Stimulated activated CD4-positive, alpha-beta T cell treated with anti-CD3 and anti-CD28 coated beads, Interleukin-1b, Interleukin-23, amount 100 ng/mL, for 1 hour (primary cell): ENCODE measurements at places on chromosomes 7 and 10.

DNA sequence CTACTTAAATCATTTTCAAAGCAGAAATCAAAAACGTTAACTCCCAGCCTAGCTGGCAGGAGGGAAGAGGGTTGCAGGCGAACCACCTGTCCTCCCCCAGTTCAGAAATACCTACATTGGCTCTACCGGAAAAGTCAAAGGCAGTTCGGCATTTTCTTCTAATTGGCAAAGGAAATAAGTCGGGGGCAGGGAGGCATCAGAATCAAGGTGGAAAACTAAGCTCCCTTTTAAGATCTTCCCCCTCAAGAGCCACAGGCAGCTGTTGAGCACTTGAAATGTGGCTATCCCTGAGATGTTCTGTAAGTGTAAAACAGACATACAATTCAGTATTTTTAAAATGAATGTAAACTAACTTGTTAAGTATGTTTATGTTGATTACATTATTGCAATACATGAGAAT is 957 bp upstream of the ELMO1 start:
- no peak for DNase-seq

GRCh38 chr7:139658908-139659675 is 118.7 kb downstream of the HIPK2 start:
- DNase-seq, result no peak

DNA sequence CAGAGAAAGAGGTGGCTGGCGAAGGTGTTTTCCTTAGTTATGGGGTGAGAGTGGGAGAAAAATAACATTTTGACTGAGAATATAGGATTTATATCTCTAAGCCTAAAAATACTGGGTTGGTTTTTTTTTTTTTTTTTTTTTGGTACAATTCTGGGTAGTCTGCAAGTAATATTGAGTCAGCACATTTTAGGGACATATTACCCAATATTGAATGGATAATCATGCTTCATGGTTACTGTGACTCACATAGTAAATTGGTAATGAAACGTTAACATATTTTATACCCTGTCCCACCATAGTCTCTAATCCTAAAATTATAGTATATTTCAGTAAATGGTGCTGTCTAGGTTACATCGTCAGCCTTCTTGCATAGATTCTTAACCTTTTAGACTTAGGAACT is 91.4 kb downstream of the TPST1 start:
- no peak for DNase-seq

- no peak for DNase-seq
These were observed 94.0 kb downstream of the PRKG1 start for GRCh38 chr10:51168086-51168815.

DNA sequence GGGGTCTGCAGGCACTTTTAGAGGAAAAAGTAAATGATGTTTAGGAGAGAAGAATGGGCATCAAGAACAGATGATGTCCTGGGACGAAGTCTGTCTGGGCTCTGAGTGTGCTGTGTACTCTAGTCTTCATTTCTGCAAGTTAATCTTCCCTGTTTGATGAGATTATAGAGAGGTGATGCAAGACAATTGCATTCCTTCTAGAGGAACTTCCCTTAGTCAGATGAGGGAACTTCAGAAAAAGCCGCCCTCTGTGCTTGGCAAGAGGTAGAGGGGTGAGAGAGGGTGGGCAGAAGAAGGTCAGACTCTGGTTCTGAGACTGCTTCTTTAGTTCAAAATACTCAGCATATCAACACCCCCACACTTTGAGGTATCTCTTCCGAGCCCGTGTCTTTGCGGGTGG is 797.9 kb downstream of the LRMDA start:
- DNase-seq, result no peak

DNA sequence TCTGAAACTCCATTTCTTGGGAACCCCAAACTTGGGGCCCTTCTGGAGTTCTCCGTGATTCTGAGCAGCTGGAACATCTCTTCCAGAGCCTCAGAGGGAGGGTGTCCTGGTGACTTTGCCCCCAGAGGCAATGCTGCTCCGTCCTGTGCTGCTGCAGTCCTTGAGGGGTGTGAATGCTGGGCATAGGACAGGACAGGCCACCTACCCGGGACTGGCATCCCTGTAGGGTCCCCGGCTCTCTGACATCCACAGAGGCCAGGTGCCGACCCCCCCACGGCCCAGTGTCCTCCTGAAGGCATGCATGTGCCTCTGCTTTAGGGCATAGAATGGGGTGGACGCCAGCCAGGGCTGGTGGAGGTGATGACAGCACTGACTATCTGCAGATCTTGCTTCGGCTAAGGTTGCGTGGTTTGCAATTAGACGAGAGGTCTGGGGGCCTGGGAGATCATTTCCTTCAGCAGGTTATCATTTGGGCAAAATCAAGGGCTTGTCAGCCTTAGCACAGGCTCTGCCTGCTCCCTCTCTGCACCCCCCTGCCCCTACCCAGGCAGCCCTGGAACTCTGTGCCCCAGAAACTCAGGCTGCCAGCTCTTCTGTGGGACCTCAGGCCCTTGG is 136.9 kb upstream of the GPR26 start:
- no peak for DNase-seq

DNA sequence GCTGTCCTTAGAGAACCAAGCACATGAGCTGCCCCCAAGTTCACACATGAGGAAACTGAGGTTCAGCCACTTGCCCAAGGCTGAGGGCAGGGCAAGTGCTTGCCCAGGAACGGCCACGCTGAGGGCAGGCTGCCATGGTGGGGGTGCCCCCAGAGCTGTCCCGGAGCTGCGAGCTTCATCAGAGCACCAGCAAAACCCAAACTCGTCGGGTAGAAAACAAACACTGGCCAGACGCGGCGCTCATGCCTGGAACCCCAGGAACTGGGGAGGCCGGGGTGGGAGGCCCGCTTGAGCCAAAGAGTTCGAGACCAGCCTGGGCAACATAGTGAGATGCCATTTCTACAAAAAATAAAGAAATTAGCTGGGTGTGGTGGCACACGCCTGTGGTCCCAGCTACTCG is 38.4 kb downstream of the UNCX start:
- no peak for DNase-seq

DNA sequence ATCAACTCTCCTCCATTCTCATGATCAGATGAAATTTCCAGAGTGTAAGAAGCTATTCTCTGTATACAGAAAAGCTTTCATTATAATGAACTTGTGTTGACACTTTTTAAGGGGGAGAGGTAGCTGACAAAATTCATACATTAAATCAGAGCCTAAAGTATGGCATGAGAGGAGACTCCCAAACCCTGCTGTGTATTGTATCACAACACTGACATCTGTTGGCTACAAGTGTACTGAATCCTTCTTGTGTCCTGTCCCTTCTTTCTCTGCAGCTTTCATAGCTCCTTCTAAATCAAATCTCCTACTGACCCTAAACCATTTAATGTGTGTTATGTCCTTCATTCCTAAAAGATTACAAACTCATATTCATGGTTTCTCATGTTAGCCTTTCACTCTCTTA is 70.9 kb downstream of the GCC1 start:
- no peak for DNase-seq

DNA sequence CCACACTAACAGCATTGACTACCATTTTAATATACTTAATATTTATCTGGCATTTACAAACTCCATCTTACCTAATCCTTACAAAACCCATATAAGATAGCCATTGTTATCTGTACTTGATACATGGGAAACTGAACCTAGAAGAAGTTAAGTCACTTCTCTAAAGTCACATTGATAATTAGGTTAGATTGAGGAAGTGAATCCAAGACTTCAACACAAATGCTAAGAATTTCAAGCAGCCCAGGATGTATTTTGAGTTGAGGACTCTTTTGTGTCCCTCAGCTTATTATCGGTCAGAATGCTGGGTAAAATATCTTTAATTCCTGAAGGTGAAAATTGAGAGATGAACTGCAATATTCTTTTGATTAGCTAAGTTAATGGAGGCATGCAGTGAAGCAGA is 465.5 kb downstream of the PHTF2 start:
- no peak for DNase-seq

- no peak for DNase-seq
These were observed 23.7 kb upstream of the ITGB1 start for GRCh38 chr10:32981760-32982159.

DNA sequence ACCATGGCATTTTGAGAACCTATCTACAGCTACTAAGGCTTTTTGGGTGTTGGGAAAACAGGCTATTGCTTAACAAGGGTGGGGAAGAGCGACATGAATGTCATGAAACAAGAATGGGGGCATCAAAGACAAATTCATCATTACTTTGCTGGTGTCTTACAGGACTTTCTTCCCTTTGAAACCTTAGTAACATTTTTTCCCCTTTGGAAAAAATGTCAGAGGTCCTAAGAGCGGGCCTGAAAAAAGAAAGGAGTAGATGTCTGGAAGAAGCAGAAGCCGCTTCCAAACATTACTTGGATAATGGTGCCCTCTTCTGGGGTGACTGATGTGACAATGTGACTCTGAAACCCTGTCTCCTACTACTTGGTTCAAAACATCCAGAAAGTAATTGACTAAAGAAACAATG is 3.8 kb upstream of the DDX50 start:
- no peak for DNase-seq

- no peak for DNase-seq
These were observed 18.1 kb upstream of the GSTK1 start for GRCh38 chr7:143245123-143245522.

- DNase-seq, result no peak
These were observed 47.4 kb downstream of the ALOX5 start for GRCh38 chr10:45421221-45422097.

DNA sequence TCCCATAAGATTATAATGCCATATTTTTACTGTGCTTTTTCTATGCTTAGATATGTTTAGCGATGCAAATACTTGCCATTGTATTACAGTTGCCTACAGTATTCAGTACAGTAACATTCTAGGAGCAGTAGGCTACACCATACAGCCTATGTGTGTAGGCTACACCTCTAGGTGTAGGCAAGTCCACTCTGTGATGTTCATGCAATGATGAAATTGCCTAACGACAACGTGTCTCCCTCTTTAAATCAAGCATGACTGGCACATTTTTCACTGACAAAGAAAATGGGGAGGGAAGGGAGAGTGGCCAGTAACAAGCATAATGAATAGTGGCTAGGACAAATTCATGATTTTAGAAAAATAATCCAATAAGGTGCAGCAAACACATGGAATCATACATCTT is 1.7 kb downstream of the NCAPG2 start:
- no peak for DNase-seq

DNA sequence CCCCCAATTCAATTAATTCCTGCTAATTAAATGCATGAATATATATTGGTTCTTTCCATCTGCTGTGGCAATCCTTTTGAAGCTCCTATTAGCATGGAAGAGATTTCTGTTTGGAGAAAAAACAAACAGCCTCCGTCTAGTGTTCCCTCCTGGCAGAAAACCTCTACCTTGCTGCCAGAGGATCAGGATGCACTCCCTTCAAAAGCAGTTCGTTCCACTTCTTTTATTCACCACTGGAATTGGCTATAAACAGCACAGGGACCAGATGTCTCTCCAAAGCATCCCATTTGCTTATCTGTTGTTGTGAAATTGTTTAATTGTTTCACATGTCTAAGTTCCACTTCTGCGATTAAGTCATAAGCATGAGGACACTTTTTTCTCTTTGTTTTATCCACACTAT is 77.8 kb upstream of the PTN start:
- no peak for DNase-seq

DNA sequence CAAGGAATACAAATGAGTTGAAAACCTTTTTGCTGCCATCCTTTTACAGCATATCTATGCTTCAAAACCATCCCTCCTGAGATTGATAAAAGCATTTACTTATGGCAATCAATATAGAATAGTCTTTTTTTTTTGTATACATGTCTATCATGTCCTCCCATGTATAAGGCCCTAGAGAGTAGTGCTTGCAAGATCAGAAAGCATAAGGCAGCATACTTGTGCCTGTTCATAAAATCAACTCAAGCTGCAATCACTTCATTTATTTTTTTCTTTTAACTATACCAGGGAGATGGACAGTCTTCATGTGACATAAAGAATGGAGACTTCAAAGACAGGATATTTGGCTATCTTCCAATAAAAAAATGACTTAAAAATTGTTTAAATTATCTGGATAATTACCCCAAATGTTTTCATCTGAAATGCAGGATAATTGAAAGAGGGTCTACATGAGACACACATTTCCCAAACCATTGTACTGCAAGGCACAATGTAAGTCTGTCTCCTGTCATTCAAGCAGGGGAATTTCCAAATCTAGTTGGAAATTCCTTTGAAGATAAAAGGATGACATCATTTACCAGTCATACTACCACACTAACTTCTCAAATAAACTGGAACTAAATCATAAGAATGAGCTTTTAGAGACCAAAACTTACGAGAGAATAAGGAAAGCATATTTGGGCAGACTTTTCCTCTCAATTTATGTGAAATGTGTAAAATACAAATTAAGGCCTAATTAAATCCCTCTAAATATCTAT is 22.5 kb downstream of the LRRN3 start:
- no peak for DNase-seq

- no peak for DNase-seq
These were observed 103.0 kb downstream of the COL26A1 start for GRCh38 chr7:101465576-101466196.

DNA sequence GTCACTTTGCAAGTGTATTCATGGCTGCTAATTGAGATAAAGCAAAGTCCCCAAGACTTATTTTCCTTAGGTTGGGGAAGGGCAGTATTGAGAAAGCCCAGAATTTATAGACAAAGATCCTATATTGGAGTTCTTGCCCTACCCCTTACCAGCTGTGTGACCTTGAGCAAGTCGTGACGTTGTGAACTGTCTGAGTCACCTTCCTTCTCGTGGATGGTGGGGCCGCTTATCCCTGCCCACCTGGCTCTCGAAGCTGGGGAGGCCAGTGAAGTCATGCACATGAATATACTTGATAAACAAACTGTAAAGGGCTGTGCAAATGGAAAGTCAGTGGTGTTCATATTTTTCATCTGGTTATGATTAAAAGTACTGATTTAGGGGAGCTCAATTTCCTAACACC is 127.4 kb downstream of the TACC2 start:
- DNase-seq, result no peak

GRCh38 chr10:51083356-51083853 is 9.1 kb downstream of the PRKG1 start:
- no peak for DNase-seq

DNA sequence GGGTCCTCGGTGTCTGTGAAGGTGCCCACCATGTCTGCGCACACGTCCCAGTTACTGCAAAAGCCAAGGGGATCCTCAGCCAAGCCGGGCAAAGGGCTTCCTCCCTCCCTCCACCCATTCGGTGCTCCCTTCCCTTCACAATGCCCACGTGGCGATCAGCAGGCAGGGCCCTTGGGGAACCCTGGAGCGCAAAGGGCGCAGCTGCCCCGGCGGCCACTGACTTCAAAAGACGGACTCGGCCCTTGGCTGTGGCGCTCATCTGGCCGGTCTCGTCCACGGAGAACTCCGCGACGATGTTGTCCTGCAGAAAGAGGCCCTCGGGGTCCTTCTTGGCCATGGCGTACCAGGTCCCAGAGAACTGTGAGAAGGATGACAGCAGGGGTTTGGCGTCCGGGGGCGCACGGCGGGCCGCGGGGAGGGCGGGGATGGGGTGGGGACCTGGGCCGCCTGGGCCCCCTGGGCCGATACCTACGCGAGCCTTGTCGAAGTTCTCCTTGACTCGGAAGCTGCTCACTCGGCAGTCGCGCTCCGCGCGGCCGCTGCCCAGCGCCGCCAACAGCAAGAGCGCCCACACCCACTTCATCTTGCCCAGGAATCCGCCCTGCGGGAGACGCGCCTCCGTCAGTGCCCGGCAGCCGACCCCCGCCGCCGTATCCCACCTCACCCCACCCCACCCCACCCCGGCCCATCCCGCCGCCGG is 439 bp downstream of the RBP4 start:
- DNase-seq, result no peak

GRCh38 chr7:50359258-50359994 is 54.9 kb downstream of the IKZF1 start:
- DNase-seq, result no peak
